ENCODE measurements at places on chromosomes 3 and 15. TPM values are rescaled to one million over a fixed set of nuclear protein-coding genes. Genes with fewer than 3 reads are reported as not detected.

DNA sequence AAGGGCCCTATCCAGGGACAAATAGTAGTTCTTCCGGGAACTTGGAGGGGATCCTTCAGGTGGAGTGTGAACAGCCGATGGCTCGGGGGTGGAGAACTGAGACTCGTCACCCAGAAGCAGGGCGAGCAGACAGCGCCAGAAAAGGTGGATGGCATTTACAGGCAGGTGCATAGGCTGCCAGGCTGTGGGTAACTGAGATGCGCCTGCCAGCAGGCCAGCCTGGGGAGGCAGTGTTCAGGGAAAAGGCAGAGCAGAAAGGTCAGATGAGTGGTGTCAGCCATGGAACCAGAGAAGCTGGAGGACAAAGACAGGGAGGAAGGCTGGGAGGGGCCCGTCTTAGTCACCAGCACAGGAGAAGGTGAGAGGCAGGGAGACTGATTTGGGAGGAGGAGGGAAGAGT, 53.0 kb upstream of the SEC22A start:
- DNase-seq: peak; percentile 39
- no peak overlapping the region for H3K27ac ChIP-seq
- peaks cover 25% of the 10 kb centered on the region for H3K36me3 ChIP-seq
- no peak overlapping the region for H3K4me3 ChIP-seq
- no peaks in the 10 kb centered on the region for H3K4me1 ChIP-seq

- no peak for DNase-seq
- peak overlapping the region; percentile 92 for H3K4me3 ChIP-seq
- no peaks in the 10 kb centered on the region for H3K36me3 ChIP-seq
- H3K27me3 ChIP-seq: no peaks in the 10 kb centered on the region
These were observed 1.7 kb downstream of the PAK2 start for GRCh38 chr3:196741249-196741889.

GRCh38 chr3:37287776-37288175, 113.4 kb upstream of the LRRFIP2 start:
- H3K4me3 ChIP-seq: no peak overlapping the region
- H3K4me1 ChIP-seq: no peaks in the 10 kb centered on the region
- H3K27ac ChIP-seq: no peak overlapping the region
- no peaks in the 10 kb centered on the region for H3K27me3 ChIP-seq
- H3K36me3 ChIP-seq: peaks cover 11% of the 10 kb centered on the region

- no peak overlapping the region for H3K4me3 ChIP-seq
- no peaks in the 10 kb centered on the region for H3K4me1 ChIP-seq
- H3K27ac ChIP-seq: no peak overlapping the region
- no peak for DNase-seq
These were observed 119.6 kb downstream of the MOBP start for GRCh38 chr3:39587113-39587512.

- H3K27ac ChIP-seq: no peak overlapping the region
- no peak overlapping the region for H3K4me3 ChIP-seq
- H3K27me3 ChIP-seq: no peaks in the 10 kb centered on the region
- peaks cover 15% of the 10 kb centered on the region for H3K36me3 ChIP-seq
- no peaks in the 10 kb centered on the region for H3K4me1 ChIP-seq
These were observed 66.0 kb downstream of the DCUN1D1 start for GRCh38 chr3:182914341-182914740.

The OCA2 gene
- 1.2 TPM for total RNA-seq

- no peak overlapping the region for H3K4me3 ChIP-seq
- H3K36me3 ChIP-seq: no peaks in the 10 kb centered on the region
- H3K27ac ChIP-seq: no peak overlapping the region
- no peak for DNase-seq
These were observed 216.4 kb downstream of the FOXP1 start for GRCh38 chr3:71366988-71367604.

The LRRC49 gene
- 23.1 TPM for total RNA-seq

GRCh38 chr3:150480877-150481276, 65.4 kb downstream of the SERP1 start:
- H3K4me3 ChIP-seq: no peak overlapping the region
- no peaks in the 10 kb centered on the region for H3K27me3 ChIP-seq
- no peak for DNase-seq

- peaks cover 15% of the 10 kb centered on the region for H3K4me1 ChIP-seq
- no peak for DNase-seq
- H3K27me3 ChIP-seq: no peaks in the 10 kb centered on the region
- no peak overlapping the region for H3K27ac ChIP-seq
- H3K4me3 ChIP-seq: no peak overlapping the region
These were observed 82.1 kb downstream of the DLG1 start for GRCh38 chr3:197216169-197216860.

GRCh38 chr15:66786222-66786621, 84.2 kb downstream of the SMAD6 start:
- no peak for DNase-seq
- no peaks in the 10 kb centered on the region for H3K27me3 ChIP-seq
- no peak overlapping the region for H3K27ac ChIP-seq
- H3K4me3 ChIP-seq: no peak overlapping the region

DNA sequence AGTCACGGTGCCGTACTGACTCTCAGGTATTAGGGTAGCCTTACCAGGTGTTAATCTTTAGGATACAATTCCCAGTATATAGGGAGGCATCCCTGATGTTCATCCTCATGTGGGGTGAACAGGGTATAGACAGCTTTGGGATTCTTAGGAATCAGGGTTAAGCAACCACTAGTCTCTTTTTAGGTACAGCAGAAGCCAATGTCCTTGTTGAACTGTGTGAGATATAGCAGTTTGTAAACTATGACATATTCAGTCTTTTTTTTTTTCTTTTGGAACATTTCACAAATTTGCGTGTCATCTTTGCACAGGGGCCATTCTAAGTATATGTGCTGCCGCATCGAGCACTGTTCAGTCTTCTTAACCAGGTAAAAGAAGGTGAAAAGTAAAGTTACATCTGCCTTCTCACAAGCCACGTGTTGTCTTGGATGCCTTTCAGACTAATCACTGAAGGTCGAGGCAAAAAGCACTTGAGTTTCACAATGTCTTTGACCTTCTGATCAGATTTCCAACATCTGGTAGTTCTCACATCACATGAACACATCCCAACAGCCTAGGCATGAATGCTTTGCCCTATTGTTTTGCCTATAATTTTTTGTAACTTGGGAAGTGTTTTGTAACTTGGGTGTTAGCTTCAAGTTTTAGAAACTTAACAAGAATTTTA, 17.2 kb downstream of the TSEN2 start:
- no peaks in the 10 kb centered on the region for H3K27me3 ChIP-seq
- no peak overlapping the region for H3K4me3 ChIP-seq
- no peak overlapping the region for H3K27ac ChIP-seq
- no peak for DNase-seq

The TMC3 gene
- total RNA-seq: not detected

- DNase-seq: no peak
- H3K27me3 ChIP-seq: no peaks in the 10 kb centered on the region
- no peak overlapping the region for H3K27ac ChIP-seq
- no peaks in the 10 kb centered on the region for H3K36me3 ChIP-seq
- H3K4me1 ChIP-seq: no peaks in the 10 kb centered on the region
These were observed 56.2 kb upstream of the DLG1 start for GRCh38 chr3:197354568-197355001.

GRCh38 chr3:178048768-178049167, 487.5 kb upstream of the KCNMB2 start:
- no peaks in the 10 kb centered on the region for H3K27me3 ChIP-seq
- no peaks in the 10 kb centered on the region for H3K4me1 ChIP-seq
- no peak overlapping the region for H3K4me3 ChIP-seq
- H3K36me3 ChIP-seq: no peaks in the 10 kb centered on the region
- H3K27ac ChIP-seq: no peak overlapping the region

The PPM1L gene
- total RNA-seq: 20.3 TPM

The DPPA4 gene
- total RNA-seq: not detected

- H3K36me3 ChIP-seq: no peaks in the 10 kb centered on the region
- no peak overlapping the region for H3K27ac ChIP-seq
- DNase-seq: no peak
- H3K4me1 ChIP-seq: no peaks in the 10 kb centered on the region
- H3K4me3 ChIP-seq: no peak overlapping the region
- no peaks in the 10 kb centered on the region for H3K27me3 ChIP-seq
These were observed 19.0 kb upstream of the MEX3B start for GRCh38 chr15:82064824-82065223.

DNA sequence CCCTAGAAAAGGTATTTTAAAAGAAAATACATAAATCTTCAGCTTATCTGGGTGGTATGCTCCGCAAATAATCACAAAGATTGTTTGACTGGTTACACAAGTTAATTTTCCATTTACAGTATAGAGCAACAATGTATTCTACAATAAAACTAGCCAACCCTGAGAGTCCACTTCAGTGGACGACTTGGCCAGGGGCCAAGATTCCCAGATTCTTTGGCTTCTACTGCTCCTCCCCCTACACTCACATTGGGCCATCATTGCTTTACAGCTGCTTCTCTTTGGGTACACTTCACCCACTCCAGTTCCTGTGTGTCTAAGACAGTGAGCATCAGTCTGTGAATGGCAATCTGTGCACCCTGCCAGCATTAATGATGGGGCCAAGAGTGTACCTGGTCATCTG, 17.2 kb upstream of the PRICKLE2 start:
- no peaks in the 10 kb centered on the region for H3K27me3 ChIP-seq
- no peaks in the 10 kb centered on the region for H3K36me3 ChIP-seq
- H3K4me3 ChIP-seq: no peak overlapping the region
- peaks cover 13% of the 10 kb centered on the region for H3K4me1 ChIP-seq
- no peak overlapping the region for H3K27ac ChIP-seq
- DNase-seq: no peak

DNA sequence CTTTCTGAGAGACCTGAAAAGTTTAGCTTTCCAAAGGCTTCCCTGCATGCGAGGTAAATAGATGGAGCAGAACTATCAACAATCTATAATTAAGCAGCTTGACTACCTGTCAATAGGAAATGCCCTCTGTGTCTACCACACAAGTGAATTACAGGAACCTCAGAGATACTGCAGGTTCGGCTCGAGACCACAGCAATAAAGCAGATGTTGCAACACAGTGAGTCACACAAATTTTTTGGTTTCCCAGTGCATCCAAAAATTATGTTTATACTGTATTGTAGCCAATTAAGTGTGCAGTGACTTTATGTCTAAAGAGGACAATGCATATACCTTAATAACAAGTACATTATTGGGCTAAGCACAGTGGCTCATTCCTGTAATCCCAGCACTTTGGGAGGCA, 252.0 kb downstream of the UBE2E2 start:
- peaks cover 3% of the 10 kb centered on the region for H3K4me1 ChIP-seq
- no peak overlapping the region for H3K4me3 ChIP-seq
- H3K27ac ChIP-seq: no peak overlapping the region
- H3K27me3 ChIP-seq: no peaks in the 10 kb centered on the region

The TBL1XR1 gene
- 52.0 TPM for total RNA-seq

- no peak overlapping the region for H3K4me3 ChIP-seq
- no peak for DNase-seq
- H3K27me3 ChIP-seq: no peaks in the 10 kb centered on the region
- no peak overlapping the region for H3K27ac ChIP-seq
- H3K4me1 ChIP-seq: no peaks in the 10 kb centered on the region
These were observed 71.8 kb upstream of the FHIT start for GRCh38 chr3:61323094-61323493.

- no peaks in the 10 kb centered on the region for H3K27me3 ChIP-seq
- DNase-seq: no peak
- no peak overlapping the region for H3K27ac ChIP-seq
- H3K4me3 ChIP-seq: no peak overlapping the region
These were observed 9.7 kb downstream of the RHCG start for GRCh38 chr15:89486726-89487050.

The P2RY13 gene
- 0.75 TPM for total RNA-seq

DNA sequence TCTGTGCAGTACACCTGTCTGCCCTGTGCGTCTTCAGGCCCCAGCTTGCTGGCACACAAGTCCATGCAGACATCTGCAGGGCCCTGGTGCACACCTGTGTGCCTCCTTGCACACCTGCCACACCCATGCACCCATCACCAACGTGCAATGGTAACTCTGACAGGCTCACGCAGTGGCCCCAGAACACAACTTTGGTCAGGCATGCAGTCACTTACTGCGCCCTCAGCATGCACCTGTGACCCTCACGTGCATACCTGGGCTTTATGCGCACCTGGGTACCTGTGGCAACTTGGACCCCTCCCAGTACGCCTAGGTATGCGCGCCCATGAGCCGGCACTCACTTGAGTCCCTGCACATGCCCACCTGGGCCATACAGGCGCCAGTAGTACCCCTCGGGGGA, 1.7 kb downstream of the PLXND1 start:
- DNase-seq: no peak
- H3K4me1 ChIP-seq: peaks cover 64% of the 10 kb centered on the region
- H3K27ac ChIP-seq: peak overlapping the region; percentile 93
- H3K4me3 ChIP-seq: peak overlapping the region; percentile 84
- H3K36me3 ChIP-seq: no peaks in the 10 kb centered on the region

GRCh38 chr3:114452937-114453336, 159.1 kb downstream of the TIGIT start:
- peaks cover 6% of the 10 kb centered on the region for H3K4me1 ChIP-seq
- H3K36me3 ChIP-seq: no peaks in the 10 kb centered on the region
- no peak overlapping the region for H3K27ac ChIP-seq
- DNase-seq: no peak

The CXCR6 gene
- 2.1 TPM for total RNA-seq

DNA sequence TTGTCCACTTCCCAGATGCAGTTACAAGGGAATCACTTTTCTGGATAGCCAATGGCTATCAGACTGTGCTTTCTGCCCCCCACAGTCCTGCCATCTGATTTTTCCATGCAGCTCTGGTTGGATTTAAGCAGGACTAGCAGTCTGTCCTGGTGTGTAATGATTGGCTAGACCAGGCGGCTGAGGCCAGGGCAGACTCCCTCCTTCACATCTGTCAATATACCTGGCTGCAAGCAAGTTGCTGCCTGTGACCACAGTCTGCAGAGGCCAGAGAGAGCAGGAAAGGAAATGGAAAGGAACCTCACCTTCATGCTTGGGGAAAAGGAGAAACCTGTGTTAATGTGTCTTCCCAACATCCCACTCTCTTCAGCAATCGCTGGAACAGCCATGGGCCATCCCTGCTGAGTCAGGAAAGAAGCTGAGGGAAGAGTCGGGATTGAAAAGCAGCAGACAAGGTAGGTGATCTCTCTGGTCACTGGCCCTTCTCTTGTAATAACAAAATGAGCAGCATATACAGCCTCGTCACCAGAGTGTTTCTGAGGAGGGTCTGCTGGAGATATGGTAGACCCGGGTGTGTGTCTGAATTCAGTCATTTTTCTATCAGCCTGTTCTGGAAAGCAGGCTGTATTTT, 126.7 kb upstream of the PHLDB2 start:
- H3K27ac ChIP-seq: no peak overlapping the region
- H3K4me1 ChIP-seq: peaks cover 13% of the 10 kb centered on the region
- DNase-seq: no peak
- no peaks in the 10 kb centered on the region for H3K36me3 ChIP-seq
- no peaks in the 10 kb centered on the region for H3K27me3 ChIP-seq

The TICRR gene
- total RNA-seq: not detected

The ACP3 gene
- total RNA-seq: 0.43 TPM

- no peak for DNase-seq
- H3K27me3 ChIP-seq: no peaks in the 10 kb centered on the region
- H3K36me3 ChIP-seq: peaks cover 15% of the 10 kb centered on the region
- H3K4me1 ChIP-seq: no peaks in the 10 kb centered on the region
- H3K4me3 ChIP-seq: no peak overlapping the region
These were observed 56.1 kb downstream of the CALML4 start for GRCh38 chr15:68149059-68149458.

All from ascending aorta (tissue), 2 donors.